ENCODE measurements at places on chromosomes 11 and 22. TPM values are rescaled to one million over a fixed set of nuclear protein-coding genes. Genes with fewer than 3 reads are reported as not detected.

DNA sequence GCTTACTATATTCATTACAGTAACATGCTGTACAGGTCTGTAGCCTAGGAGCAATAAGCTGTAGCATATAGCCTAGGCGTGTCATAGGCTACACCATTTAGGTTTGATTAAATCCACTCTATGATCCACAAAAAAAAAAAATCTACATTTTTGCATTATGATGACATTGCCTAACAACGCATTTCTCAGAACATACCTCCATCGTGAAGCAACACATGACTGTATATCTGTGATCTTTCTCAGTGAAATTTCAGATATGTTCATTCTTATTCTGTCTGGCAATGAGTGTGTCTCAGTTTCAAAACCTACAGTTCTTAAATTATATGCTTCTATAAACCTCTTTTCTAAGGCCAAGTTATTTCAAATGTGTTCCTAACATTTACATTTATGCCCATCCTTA is 140.3 kb downstream of the CADM1 start:
- no peak for DNase-seq

The CSF2RB gene
- 0.08 TPM for total RNA-seq

DNA sequence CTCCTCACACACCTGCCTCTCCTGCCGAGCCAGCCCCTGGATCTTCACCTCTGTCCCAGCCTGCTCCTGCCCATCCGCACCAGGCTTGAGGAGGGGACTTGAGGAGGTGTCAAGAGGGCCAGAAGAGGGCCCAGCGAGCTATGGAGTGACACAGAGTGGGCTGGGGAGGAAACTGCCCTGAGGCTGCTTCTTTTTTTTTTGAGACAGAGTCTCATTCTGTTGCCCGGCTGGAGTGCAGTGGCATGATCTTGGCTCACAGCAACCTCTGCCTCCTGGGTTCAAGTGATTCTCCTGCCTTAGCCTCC is 21.9 kb upstream of the CDON start:
- no peak for DNase-seq

GRCh38 chr11:63611395-63611747 is 2.9 kb downstream of the PLAAT3 start:
- DNase-seq = no peak

The MAPK8IP2 gene
- total RNA-seq = 4.1 TPM

DNA sequence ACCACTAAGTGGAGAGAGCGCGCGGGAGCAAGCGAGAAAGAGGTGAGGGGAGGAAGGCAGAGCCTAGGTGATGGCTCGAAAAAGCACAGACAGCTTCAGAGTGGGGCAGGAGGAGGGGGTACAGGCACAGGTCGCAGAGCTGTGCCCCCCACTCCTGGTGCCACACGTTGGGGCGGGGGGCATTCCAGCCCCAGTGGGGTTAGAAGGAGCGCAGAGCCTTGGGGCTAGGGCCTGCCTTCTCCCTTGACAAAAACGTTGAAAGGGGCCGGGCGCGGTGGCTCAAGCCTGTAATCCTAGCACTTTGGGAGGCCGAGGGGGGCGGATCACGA is 41.6 kb upstream of the ISX start:
- DNase-seq = no peak

DNA sequence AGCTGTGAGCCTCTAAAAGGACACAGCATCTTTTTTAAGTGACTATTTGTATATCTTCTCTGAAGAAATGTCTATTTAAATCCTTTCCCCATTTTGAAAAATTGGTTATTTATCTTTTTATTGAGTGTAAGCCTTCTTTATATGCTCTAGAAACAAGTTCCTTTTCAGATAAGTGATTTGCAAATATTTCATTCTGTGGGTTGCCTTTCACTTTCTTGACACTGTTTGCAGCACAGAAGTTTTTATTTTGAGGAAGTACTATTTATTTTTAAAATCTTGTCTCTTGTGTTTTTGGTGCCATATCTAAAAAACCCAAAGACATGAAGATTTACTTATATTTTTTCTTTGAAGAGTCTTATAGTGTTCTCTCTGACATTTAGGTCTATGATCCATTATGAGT is 40.1 kb upstream of the LYVE1 start:
- no peak for DNase-seq

The SSTR3 gene
- not detected for total RNA-seq

GRCh38 chr11:73380331-73380730 is 4.1 kb downstream of the RELT start:
- DNase-seq = no peak

GRCh38 chr11:107612445-107612844 is 21.5 kb downstream of the ELMOD1 start:
- no peak for DNase-seq

The IFITM1 gene
- total RNA-seq = 1.6 TPM

The CWF19L2 gene
- total RNA-seq = 12.0 TPM

DNA sequence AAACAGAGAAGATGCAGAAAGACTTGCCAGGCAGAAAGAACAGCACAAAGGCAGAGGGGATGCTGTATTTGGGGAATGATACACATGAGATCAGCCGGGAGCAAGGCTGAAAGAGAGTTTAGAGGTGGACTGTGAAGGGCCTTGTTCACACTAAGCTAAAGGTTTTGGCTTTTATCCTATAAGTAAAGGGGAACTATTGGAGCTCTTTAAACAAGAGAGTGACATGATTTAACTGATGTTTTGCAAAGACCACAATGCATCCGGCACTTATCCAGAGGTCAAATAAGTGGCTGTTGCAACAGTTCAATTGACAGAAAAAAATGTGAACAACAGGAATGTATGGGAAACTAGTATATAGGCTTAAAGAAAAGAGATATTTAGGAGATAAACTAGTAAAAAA is 64.7 kb upstream of the RRAS2 start:
- no peak for DNase-seq

The RAG1 gene
- 1.6 TPM for total RNA-seq
